ENCODE measurements at places on chromosomes 5 and 9.

DNA sequence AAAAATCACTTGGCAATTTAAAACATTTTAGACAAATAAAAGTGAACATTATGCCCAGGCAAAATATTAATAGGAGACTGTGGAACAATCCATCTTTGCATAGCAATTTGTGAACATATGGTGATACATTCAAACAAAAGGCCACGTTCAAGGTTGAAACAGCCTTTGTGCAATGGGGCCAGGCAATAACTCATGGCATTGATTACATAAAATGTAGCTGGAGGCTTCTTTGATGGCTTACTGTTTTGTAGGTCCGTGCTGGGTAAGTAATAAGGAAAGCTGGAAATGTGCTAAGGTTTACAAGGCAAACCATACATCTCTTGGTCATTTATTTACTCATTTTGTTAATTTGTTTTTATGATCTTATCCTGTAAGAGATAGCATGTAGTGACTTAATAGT lies 651.8 kb downstream of the KCTD16 start:
- DNase-seq, result no peak

- DNase-seq, result no peak
Observed at GRCh38 chr5:172816925-172817562, 17.0 kb upstream of the ERGIC1 start.

DNA sequence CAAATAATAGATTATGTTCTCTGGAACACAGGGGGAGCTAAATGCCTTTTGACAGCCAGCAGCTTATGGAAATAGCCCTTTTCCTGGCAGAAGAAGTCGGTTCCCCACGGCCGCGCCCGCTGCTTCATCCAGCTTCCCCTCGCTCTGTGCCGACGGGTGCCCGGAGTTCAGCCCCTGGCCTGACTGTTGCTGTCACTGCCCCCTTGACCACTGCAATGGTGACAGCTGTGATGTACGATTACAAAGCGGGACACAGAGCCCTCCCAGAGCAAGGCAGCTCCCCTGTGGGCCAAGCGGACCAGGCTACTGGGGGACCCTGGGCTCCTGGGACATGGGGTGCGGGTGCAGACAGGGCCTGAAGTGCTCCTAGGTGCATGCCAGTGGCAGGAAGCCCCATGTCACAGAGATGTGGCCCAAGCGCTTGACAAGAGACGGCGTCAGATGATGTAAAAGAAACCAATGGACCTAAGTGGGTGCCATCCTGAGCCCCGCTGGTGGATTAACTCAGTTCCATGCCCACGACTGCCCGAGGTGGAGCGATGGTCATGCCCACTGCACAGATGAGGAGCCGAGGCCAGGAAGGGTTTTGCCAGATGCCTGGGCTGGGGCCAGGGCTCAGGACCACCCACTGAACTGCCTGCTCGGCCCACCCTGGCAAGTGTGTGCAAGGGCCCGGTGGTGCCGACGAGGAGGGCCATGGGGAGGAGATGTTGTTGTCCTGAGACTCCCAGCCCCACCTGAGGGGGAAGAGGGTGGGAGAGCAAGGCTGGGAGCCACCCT lies 13.2 kb upstream of the CLPTM1L start:
- no peak for DNase-seq

DNA sequence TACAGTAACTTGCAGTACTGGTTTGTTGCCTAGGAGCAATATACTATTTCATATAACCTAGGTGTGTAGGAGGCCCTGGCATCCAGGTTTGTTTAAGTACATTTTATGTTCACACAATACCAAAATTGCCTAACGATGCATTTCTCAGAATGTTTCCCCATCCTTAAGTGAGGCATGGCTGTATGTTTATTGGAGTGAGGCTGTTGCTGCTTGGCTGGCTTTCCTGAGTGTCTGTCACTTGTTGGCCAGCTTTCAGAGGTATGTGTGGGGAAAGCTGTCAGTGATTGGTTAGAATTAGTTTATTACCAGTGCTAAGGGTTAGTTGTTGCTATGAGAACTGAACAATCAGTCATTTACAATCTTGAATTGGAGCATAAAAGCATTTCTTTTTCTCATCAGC lies 154.1 kb upstream of the CDH12 start:
- no peak for DNase-seq

DNA sequence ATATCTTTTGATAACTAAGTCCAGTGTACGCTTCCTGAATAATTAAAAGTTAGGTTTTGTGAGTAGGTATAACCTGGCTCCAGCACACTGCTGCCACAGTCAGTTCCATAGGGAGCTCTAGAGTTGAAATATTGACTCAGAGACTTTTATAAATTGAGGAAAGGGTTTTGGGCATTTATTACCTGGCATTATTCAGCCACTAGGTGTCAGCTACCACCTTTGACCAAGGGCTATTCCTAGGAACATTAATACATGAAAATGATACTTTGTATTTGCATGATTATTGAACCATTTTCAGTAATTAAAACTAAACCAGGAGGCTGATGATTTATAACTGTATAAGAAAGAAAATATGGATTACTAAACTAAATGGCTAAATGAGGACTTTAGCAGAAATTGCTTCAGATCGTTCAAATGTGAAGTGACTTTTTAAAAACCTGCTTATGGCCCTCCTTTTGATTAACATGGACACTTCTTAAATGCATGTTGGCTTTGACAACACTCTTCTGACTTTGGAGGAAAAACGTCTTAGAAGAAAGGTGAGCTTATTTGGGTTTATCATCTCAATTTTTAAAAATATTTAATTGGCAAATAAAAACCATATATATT lies 83.0 kb downstream of the SMC2 start:
- no peak for DNase-seq

DNA sequence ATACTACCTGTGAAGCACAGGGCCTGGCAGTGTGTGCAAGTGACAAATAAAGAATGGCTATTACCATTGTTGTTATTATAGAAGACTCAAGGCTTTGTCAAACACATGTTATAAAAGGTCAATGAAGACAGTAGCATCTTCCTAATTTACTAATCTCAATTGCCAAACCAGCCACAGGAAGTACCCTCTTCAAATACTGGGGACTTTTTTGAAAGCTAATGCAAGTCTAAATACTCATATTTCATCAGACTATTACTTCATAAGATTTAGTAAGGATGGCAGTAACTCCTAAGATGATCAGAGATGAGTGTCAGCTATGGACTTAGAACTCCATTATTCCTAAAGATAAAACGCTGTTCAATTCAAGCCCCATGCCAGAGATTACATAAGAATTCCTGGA lies 43.0 kb downstream of the GNAQ start:
- no peak for DNase-seq

DNA sequence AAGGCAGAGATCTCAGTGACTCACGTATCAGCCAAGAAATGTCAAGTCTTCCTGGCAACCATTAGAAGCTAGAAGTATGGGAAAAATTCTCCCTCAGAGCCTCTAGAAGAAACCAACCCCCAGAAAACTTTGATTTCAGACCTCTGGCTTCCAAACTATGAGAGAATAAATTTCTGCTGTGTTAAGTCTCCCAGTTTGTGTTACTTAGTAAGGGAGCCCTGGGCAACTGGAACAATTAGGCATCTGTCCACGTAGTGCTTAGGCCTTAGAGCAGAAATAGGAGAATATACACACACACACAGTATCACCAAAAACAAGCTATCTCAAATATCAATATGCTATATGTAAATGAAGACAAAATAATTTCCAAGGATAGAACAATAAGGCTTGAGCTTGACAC lies 894.8 kb upstream of the CDH10 start:
- DNase-seq, result no peak

- DNase-seq, result no peak
Observed at GRCh38 chr9:4574657-4575243, 84.5 kb downstream of the SLC1A1 start.

GRCh38 chr5:108617467-108618435 lies 129.9 kb upstream of the FER start:
- DNase-seq, result no peak

- DNase-seq, result no peak
Observed at GRCh38 chr5:4511996-4512656, 628.0 kb upstream of the ADAMTS16 start.

DNA sequence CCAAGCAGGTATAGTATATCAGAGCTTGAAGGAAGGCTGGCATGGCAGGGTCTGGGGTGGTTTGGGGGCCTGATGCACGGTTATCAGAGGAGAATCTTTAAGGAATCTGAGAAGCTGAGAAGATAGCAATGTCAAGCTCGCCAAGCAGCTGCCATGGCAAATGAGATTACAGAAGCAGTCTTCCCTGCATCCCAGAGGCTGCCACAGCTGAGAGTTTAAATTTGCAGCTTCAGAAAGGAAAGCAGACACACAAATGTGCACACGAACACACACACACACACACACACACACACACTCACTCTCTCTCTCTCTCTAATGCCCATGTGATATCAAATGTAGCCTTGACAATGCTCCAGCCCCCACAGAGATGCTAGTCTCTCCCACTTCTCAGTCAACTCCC lies 79.0 kb upstream of the TNC start:
- DNase-seq, result no peak

DNA sequence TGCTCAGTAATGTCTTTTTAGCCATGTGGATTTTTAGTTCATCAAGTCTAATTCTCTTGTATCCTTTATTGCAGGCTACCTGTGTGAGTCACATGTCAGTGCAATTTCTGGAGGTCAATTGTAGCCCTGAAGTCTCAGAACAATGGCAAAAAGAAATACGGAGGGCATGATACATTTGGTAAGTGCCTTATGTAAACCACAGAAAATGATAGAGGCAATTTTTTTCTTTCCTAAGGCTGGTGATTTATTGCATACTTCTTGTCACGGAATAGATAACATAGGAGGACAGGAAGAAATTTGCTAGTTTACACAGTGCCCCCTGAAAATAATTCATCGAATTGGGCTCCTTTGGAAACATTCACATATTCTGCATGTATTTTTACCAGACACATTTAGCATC lies 235.9 kb downstream of the DMRTA1 start:
- no peak for DNase-seq

GRCh38 chr5:42887097-42887496 lies 75.4 kb upstream of the SELENOP start:
- no peak for DNase-seq

- no peak for DNase-seq
Observed at GRCh38 chr9:124799274-124800006, 22.5 kb downstream of the OLFML2A start.

DNA sequence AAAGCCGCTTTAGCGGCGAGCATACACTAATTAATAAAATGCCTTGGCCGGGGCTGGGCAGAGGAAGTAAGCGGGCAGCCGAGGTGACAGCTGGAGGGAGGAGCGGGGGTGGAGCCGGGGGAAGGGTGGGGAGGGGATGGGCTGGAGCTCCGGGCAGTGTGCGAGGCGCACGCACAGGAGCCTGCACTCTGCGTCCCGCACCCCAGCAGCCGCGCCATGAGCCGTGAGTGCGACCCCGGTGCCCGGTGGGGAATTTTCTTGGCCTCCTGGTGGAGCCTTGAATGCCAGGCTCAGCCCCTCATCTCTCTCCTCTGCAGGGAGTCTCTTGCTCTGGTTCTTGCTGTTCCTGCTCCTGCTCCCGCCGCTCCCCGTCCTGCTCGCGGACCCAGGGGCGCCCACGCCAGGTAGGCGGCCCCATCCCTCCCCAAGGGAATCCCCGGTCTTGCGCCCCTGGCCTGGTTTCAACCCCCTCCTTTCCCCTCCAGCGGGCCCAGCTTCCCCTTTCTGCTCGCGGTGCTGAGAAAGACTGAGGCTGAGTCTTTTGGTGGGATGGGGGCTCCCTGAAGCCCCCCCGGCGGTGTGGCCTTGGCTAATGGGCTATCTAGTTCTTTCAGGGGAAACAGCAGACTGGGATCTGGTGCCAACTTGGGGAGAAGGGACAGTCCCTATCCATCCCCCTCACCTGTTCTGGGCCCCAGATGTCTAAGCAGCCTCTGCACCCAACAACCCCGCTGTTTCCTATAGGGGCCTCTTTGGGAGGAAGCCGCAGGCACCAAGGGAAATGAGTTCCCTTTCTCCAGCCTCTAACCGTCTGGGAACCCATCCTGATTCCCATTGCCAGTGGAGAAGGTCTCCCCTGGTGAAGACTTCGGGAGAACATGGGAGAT lies at the start of gene PTGS1:
Gene PTGS1, plus strand, starts transcription at position 156 of the 887 bp plus-strand sequence. Its CDS starts 61 bp downstream, at position 217.
- DNase-seq, result no peak

GRCh38 chr5:22596404-22596970 lies 256.7 kb downstream of the CDH12 start:
- DNase-seq, result no peak

GRCh38 chr5:114782869-114783268 lies 386.8 kb downstream of the TRIM36 start:
- DNase-seq, result no peak

GRCh38 chr5:40385544-40385943 lies 294.2 kb upstream of the PTGER4 start:
- DNase-seq, result no peak

GRCh38 chr5:155140646-155141045 lies 127.1 kb downstream of the KIF4B start:
- DNase-seq, result no peak

DNA sequence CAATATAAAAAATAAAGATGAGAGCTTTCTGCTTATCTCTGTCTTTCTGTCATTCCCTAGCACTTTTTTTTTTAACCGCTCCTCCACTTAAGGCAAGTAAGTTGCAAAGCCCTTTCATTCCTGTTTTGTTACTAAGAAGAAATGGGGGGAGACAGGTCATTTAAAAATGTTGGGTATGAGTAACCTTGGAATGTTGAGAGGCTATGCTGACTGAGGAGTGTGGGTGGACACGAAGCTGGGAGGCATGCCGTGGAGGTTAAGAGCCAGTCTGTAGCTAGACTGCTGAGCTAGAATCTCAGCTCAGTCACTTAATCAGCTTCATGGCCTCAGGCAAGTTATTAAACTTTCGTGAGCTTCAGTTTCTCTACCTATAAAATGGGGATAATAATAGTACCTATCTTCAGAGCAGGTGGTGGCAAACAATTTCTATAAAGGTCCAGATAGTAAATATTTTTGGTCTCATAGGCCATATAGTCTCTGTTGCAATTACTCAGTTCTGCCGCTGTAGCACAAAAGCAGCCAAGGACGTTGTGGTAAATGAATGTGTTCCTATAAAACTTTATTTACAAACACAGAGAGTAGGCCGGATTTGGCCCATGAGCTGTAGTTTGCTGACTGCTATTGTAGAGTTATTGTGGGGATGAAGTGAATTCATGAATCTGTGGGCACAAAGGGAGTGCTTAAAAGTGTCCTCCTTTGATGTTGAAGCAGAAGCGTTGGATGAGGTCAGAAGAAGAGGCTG lies 220.0 kb downstream of the GABBR2 start:
- DNase-seq, result no peak

- DNase-seq, result no peak
Observed at GRCh38 chr5:34040472-34040871, 2.5 kb downstream of the C1QTNF3 start.

GRCh38 chr5:86461169-86461956 lies 156.4 kb upstream of the COX7C start:
- DNase-seq, result no peak

DNA sequence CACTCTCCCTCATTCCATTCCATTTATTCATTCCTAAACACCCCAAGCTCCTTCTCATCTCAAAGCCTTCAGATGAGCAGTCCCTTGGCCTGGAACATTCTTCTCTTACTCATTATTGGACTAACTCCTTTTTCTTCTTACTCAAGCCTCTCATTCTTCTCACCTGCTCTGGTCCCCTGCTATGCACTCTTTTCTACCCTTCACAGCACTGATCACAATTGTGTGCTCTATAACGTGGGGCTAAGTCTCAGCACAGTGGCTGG lies 212.4 kb downstream of the MAPKAP1 start:
- DNase-seq, result no peak

- DNase-seq, result no peak
Observed at GRCh38 chr9:108674766-108675530, 180.8 kb downstream of the ACTL7B start.

GRCh38 chr5:160835818-160836528 lies 16.0 kb downstream of the ATP10B start:
- DNase-seq, result no peak

Measured in stimulated activated CD4-positive, alpha-beta T cell treated with anti-CD3 and anti-CD28 coated beads, Interleukin-1b, Interleukin-23, amount 100 ng/mL, for 1 hour (primary cell).